Bronchus fibroblast of lung (primary cell): ENCODE measurements at places on chromosomes 5 and 9. TPM values are rescaled to one million over a fixed set of nuclear protein-coding genes. Genes with fewer than 3 reads are reported as not detected.

The CCDC69 gene
- 2.1 and 2.4 TPM in 2 replicates for total RNA-seq

The PRSS3 gene
- 1.3 and 3.7 TPM in 2 replicates for total RNA-seq

The IFNA2 gene
- total RNA-seq: not detected in 2 replicates

The OLFM1 gene
- 0.17 TPM in 1 of 2 replicates, not detected in the other for total RNA-seq

The LIFR gene
- 20.0 and 20.8 TPM in 2 replicates for total RNA-seq

The DEPDC1B gene
- 13.3 and 16.4 TPM in 2 replicates for total RNA-seq

The SPATA6L gene
- total RNA-seq: under 0.01 and 0.89 TPM in 2 replicates

The DCANP1 gene
- not detected in 2 replicates for total RNA-seq

The PCA3 gene
- not detected in 2 replicates for total RNA-seq

The ISOC1 gene
- total RNA-seq: 16.2 and 18.2 TPM in 2 replicates

The UBAP1 gene
- 22.9 and 25.9 TPM in 2 replicates for total RNA-seq

The PDLIM4 gene
- 59.6 and 71.6 TPM in 2 replicates for total RNA-seq

The OR13F1 gene
- total RNA-seq: not detected in 2 replicates

The ADRB2 gene
- 1.9 and 2.5 TPM in 2 replicates for total RNA-seq

The CNTLN gene
- total RNA-seq: 5.9 and 8.2 TPM in 2 replicates

The SHC3 gene
- total RNA-seq: 3.9 and 6.9 TPM in 2 replicates

The SCGB3A2 gene
- not detected in 2 replicates for total RNA-seq

The ADCY2 gene
- total RNA-seq: not detected in 2 replicates

The PCDHB11 gene
- under 0.01 TPM in 2 replicates for total RNA-seq

The PCDHB6 gene
- not detected in 2 replicates for total RNA-seq

The STC2 gene
- total RNA-seq: 78.9 and 86.2 TPM in 2 replicates

The RAB3C gene
- not detected in 2 replicates for total RNA-seq

The CD274 gene
- total RNA-seq: 2.5 and 2.9 TPM in 2 replicates

The NUTM2F gene
- not detected in 2 replicates for total RNA-seq

The FOXD4L6 gene
- total RNA-seq: under 0.01 TPM in 1 of 2 replicates, not detected in the other

The TMC1 gene
- total RNA-seq: 0.45 TPM in 1 of 2 replicates, not detected in the other

The TMEM232 gene
- 0.45 and 2.2 TPM in 2 replicates for total RNA-seq

The SLC45A2 gene
- total RNA-seq: under 0.01 TPM in 1 of 2 replicates, not detected in the other

The G3BP1 gene
- total RNA-seq: 103 and 117 TPM in 2 replicates

The NEURL1B gene
- total RNA-seq: 6.1 and 6.2 TPM in 2 replicates

The CDKN2B-AS1 gene
- total RNA-seq: 0.84 and 0.89 TPM in 2 replicates

The LCN10 gene
- not detected in 2 replicates for total RNA-seq

The NMUR2 gene
- not detected in 2 replicates for total RNA-seq

The CDX1 gene
- not detected in 2 replicates for total RNA-seq

The SLC22A4 gene
- total RNA-seq: 1.7 and 2.1 TPM in 2 replicates

The DIRAS2 gene
- not detected in 2 replicates for total RNA-seq

The POU5F2 gene
- total RNA-seq: under 0.01 TPM in 2 replicates

The CCNH gene
- 80.0 and 100 TPM in 2 replicates for total RNA-seq

The TNFSF8 gene
- not detected in 2 replicates for total RNA-seq

The OR1Q1 gene
- total RNA-seq: not detected in 2 replicates

The C9 gene
- not detected in 2 replicates for total RNA-seq

The CAMK4 gene
- 8.6 and 9.9 TPM in 2 replicates for total RNA-seq

The F12 gene
- 0.74 and 1.0 TPM in 2 replicates for total RNA-seq

The SPINK1 gene
- total RNA-seq: not detected in 2 replicates

The DIPK1B gene
- 1.5 and 2.5 TPM in 2 replicates for total RNA-seq
